ENCODE measurements at places on chromosomes 4 and X. TPM values are rescaled to one million over a fixed set of nuclear protein-coding genes. Genes with fewer than 3 reads are reported as not detected.

DNA sequence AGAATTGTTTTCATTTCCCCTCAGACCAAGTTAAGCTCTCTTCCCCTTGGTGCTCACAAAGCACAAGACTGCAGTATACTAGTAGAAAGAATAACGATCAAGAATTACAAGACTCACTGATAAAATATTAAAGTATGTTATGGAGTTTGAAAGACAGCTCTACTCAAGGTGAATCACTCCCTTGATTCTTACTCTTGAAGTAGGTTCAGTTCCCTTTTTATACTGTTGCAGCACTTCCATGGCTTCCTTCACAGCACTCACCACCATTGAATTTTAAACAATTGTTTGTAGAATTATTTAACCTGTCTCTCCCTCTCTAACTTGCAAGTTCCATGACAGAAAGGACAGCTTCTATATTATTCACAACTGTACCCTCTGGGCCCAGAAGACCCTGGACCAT, 42.2 kb downstream of the CASK start:
- peak; percentile 6 for DNase-seq

DNA sequence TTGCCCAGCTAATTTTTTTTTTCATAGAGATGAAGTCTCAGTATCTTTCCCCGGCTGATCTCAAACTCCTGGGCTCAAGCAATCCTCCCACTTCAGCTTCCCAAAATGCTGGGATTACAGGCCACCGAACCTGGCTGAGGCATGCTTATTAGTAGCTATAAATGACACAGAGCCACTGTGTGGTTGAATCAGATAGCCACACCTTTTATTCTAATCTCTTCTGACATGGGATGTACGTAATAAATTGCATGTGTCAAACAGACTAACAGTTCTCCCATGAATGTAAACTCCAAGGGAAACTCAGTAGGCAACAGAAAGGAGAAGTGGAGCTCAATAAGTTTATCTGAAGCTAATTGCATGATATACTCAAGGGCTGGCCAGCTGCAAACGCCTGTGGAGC, 139.8 kb upstream of the VCX3A start:
- DNase-seq = no peak

DNA sequence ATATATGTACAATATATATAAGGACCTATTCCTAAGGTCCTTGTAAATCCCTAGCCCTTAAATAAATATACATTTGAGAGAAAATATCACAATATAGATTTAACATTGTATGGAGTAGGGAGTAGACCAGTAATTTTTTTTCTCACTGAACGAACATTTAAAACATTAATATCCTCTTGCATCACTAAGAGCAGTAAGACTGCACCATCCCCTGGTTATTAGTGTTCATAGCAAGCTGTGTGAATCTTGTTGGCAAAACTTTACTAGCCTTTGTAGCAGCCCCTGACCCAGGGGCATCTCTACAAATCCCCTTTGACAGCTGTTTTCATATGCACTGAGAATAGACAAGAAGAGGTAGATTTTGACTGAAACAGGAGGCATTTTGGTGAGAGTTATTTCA, 146.5 kb downstream of the IL1RAPL2 start:
- DNase-seq = peak; percentile 36

GRCh38 chr4:54659749-54660535, 2.2 kb downstream of the KIT start:
- no peak for DNase-seq

HAND2 gene
- not detected for total RNA-seq

DAPP1 gene
- 71.9 TPM for total RNA-seq

Data from OCI-LY7 (cell line).